ENCODE measurements at places on chromosomes 7 and 10.

GRCh38 chr7:41438705-41439514 lies 264.0 kb downstream of the INHBA start:
- DNase-seq = no peak

DNA sequence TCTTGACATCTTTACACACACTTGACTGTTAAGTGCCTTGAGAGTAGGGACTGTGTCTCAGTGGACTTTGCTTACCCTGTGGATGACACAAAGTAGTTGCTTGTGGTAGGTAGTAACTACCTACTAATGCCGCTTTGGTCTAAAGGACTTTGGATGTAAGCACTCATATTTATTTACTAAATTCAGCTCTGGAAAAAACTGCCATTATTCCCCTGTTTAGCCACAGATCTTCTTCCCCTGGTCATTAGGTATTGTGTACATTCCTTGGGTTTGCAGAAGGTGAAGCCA lies 2.8 kb upstream of the VDAC2 start:
- no peak for DNase-seq

- no peak for DNase-seq
Measured at GRCh38 chr10:79025199-79025832, 43.5 kb upstream of the ZMIZ1 start.

DNA sequence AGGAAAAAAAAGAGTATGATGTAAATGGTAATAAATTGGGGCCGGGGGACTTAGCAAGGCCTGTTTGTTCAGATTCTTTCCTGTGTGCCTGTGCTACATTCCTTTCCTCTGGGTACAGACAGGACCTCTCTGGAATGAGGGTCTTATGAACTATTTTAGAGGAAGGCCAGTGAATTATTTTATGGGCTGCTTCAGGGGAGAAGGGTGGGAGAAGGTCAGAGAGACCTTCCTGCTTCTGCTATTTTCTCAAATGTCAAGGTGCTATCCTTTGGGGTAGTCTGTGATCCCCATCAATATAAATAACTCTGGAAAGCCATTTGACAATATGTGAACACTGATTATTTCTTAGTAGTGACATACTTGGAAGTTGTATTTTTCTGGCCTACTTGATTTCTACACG lies 426.5 kb downstream of the SH2D4B start:
- DNase-seq = no peak

- no peak for DNase-seq
Measured at GRCh38 chr7:152967958-152968357, 208.4 kb downstream of the ACTR3B start.

- peak; percentile 92 for DNase-seq
Measured at GRCh38 chr10:71840177-71840957, 10.7 kb downstream of the PSAP start.

DNA sequence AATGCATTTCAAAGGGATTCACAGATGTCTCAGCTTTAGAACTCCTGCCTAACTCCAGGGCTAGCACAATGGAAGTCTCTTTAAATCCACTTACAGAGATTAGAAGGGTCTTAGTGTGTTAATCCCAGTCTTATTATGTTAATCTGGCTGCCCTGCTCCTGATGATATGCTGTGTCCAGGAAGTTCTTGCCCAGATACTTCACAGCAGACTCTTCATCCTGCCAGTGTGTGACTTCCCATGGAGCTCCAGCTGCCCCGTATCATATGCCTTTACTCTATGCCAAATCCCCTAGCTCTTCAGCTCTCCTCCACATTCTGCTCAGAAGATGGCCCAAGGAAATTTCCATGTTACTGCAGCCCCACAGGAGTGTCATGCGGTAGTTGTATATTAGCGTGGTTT lies 533.8 kb downstream of the GALNT17 start:
- DNase-seq = no peak

- DNase-seq = no peak
Measured at GRCh38 chr10:13158401-13158800, 3.0 kb upstream of the MCM10 start.

- no peak for DNase-seq
Measured at GRCh38 chr7:69567800-69568199, 30.5 kb upstream of the AUTS2 start.

GRCh38 chr10:2968401-2969058 lies 98.8 kb upstream of the PFKP start:
- DNase-seq = no peak

GRCh38 chr7:4274286-4274685 lies 407.8 kb upstream of the FOXK1 start:
- DNase-seq = no peak

GRCh38 chr10:125721035-125721434 lies 1.5 kb downstream of the EDRF1 start:
- no peak for DNase-seq

DNA sequence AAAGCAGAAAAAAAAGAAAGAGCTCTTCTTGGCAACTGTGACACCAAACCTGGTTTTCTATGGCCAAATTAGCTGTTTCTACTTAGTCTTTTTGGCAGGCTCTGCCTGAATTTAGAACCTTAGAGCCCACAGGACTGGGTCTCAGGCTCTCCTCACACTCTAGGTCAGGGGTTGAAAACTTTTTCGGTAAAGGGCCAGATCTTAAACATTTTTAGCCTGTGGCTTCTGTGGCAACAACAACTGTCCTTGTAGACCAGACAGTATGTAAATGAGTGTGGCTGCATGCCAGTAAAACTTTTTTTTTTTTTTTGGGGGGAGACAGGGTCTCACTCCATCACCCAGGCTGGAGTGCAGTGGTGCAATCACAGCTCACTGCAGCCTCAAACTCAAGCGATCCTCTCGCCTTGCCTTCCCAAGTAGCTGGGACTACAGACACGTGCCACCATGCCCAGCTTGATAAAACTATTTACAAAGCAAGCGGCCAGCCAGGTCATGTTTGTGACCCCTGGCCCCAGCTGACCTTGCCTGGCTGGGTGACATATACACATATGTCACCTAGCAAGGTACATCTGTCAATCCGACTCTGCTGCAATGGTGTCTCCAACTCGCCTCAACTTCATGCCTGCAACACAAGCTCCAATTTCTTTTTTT lies 17.4 kb downstream of the KPNA7 start:
- no peak for DNase-seq
